ENCODE measurements at places on chromosomes 16 and 17.

- peak; percentile 83 for DNase-seq
Measured at GRCh38 chr17:16991349-16992009, 19.6 kb upstream of the TNFRSF13B start.

- DNase-seq, result peak; percentile 50
Measured at GRCh38 chr16:84228256-84228838, 11.5 kb downstream of the KCNG4 start.

- DNase-seq, result no peak
Measured at GRCh38 chr16:81515281-81515680, 70.7 kb downstream of the CMIP start.

GRCh38 chr17:83037084-83037873 is 42.1 kb upstream of the METRNL start:
- DNase-seq, result no peak

- no peak for DNase-seq
Measured at GRCh38 chr16:11792410-11793241, 4.4 kb downstream of the ZC3H7A start.

GRCh38 chr16:78729687-78730086 is 630.2 kb downstream of the WWOX start:
- no peak for DNase-seq

GRCh38 chr17:65261152-65261551 is 124.0 kb downstream of the RGS9 start:
- no peak for DNase-seq

GRCh38 chr16:84022644-84023043 is 20.0 kb downstream of the SLC38A8 start:
- DNase-seq, result no peak

DNA sequence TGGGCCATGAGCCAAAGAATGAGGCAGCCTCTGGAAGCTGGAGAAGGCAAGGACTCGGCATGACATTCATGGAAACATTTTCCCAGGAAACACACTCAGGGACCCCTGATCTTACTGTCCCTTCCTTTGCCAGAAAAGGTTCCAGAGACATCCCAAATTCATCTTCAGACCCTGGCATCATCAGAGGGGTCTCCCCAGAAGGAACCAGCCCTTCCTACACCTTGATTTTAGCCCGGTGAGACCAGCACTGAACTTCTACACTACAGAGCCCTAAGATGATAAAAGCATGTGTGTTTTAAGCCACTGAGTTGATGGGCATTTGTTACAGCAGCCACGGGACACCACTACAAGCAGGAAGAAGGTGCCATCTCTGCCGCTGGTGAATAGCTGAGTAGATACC is 262.3 kb downstream of the C16orf95 start:
- no peak for DNase-seq

GRCh38 chr16:29315916-29316517 is 90.5 kb downstream of the NPIPB11 start:
- no peak for DNase-seq

GRCh38 chr17:20922128-20922670 is 120.6 kb downstream of the USP22 start:
- no peak for DNase-seq

- DNase-seq, result no peak
Measured at GRCh38 chr16:88784856-88785105, 239 bp downstream of the PIEZO1 start.

GRCh38 chr16:48441106-48441505 is 55.9 kb upstream of the SIAH1 start:
- no peak for DNase-seq

- no peak for DNase-seq
Measured at GRCh38 chr16:29977063-29977825, 3.6 kb downstream of the TAOK2 start.

GRCh38 chr17:34626121-34626681 is 46.8 kb downstream of the TMEM132E start:
- DNase-seq, result no peak

DNA sequence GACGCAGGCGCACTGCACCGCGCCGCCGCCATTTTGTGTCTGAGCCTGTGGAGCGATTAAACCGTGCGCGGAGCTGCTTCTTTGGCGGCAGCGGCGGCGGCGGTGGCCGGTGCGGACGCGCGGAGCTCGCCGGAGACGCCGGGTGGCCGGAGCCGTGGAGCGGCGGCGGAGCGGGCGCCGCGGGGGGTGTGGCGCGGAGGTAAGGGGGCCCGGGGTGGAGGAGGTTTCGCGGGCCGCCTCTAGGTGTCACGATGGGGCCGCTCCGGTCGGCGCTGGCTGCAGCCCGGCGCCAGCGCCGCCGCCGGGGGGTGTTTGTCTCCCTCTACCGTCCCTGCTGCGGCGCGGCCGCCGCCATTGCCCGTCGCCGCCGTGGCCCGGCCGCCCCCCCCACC is at the start of gene CTCF:
CTCF (plus strand) TSS at position 1 of the 392 bp plus-strand sequence. CDS start 48,307 bp downstream, outside the sequence.
- DNase-seq, result peak; percentile 86

GRCh38 chr17:35742496-35742895 is 10.5 kb downstream of the GAS2L2 start:
- DNase-seq, result no peak

DNA sequence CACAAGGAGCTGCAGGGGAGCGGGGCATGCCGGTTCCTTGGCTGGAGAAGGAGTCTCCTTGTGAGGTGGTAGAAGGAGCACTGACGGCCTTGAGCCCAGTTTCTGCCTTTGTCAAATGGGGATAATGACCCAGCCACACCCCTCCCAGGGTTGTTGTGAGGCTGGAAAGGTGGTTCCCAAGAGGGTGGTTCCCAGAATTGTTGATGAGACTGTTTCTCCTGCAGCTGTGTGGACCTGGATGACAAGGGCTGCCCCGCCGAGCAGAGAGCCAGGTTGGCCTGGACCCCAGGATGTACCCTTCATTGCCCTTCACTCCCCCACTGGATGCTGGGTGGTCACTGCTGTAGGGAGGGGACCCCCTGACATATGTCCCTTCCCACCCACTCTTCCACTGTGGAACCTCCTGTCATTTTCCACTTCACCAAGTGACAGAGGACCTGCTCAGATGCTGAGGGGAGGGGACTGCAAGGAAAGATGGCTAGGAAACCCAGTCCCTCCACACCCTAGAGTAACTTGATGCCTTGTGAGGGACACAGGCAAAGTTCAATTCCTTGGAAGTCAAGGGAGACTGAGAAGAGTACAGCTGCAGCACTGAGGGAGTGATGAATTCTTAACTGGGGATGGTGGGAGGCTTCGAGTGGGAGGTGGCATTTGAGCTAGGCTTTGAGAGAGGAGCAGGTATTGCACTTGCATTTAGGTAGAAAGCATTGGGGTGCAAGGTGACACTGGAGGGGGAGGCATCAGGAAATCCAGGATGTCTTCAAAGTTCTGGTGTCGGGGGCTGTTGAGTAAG is 10.6 kb downstream of the MIEN1 start:
- DNase-seq, result peak; percentile 70

GRCh38 chr16:62038646-62039045 is 2.4 kb upstream of the CDH8 start:
- DNase-seq, result no peak

- no peak for DNase-seq
Measured at GRCh38 chr17:44084131-44084538, 13.6 kb downstream of the G6PC3 start.

DNA sequence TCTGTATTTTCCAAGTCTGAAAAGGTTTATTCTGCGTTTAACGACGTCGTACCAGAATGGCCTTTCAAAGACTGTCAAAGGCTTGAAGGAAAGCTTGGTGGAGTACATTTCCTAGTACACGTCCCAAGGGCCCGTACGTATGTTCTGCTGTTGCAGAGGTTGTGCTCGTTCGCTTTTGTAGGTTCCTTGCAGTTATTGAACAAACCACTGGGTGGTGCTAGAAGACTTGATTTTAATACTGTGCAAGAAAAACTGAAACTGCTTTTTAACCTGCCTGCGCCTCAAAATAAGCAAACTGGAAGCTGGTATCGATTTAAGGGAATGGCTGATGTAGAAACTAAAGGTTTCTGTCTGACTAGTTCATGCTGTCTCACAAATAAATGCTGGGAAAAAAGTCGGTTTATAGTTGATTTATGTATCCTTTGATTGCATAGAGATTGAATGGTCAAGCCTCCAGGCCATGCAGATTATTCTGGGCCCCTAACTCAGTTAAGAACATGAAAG is 54.6 kb downstream of the USP10 start:
- DNase-seq, result no peak

GRCh38 chr16:577796-578195 is 8.0 kb downstream of the PIGQ start:
- DNase-seq, result no peak

DNA sequence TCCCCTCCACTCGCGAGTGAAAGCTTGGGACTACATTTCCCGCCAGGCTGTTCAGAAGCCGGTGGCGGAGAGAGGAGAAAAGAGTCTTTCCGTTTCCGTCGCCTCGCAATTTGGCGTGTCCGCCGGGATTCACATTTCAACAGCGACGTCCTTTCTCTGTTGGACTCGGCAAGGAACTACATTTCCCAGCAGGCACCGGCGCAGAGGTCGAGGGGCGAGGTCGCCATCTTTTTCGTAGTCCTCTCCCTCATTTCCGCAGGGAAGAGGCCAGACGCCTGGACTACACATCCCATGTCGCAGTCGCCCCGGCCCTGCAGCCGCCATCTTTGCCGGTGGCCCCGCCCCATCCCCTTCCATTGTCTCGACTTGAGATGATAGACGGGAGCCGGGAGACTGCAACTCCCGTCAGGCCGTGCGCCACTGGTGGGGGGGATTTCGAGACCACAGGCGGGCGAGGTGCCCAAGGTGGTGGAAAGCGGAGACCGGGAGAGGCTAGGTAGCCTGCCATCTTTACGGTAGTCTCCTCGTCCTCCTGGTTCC is 882 bp upstream of the FBXL19 start:
- peak; percentile 100 for DNase-seq

- DNase-seq, result no peak
Measured at GRCh38 chr16:61813339-61813738, 222.9 kb downstream of the CDH8 start.

- no peak for DNase-seq
Measured at GRCh38 chr17:17958982-17959381, 13.2 kb downstream of the TOM1L2 start.

Measured in head of caudate nucleus (tissue), 42 donors.